T-helper 9 cell (primary cell): ENCODE measurements at places on chromosomes 5 and 9.

- DNase-seq, result peak; percentile 60
Measured at GRCh38 chr9:19184144-19184917, 46.2 kb upstream of the DENND4C start.

DNA sequence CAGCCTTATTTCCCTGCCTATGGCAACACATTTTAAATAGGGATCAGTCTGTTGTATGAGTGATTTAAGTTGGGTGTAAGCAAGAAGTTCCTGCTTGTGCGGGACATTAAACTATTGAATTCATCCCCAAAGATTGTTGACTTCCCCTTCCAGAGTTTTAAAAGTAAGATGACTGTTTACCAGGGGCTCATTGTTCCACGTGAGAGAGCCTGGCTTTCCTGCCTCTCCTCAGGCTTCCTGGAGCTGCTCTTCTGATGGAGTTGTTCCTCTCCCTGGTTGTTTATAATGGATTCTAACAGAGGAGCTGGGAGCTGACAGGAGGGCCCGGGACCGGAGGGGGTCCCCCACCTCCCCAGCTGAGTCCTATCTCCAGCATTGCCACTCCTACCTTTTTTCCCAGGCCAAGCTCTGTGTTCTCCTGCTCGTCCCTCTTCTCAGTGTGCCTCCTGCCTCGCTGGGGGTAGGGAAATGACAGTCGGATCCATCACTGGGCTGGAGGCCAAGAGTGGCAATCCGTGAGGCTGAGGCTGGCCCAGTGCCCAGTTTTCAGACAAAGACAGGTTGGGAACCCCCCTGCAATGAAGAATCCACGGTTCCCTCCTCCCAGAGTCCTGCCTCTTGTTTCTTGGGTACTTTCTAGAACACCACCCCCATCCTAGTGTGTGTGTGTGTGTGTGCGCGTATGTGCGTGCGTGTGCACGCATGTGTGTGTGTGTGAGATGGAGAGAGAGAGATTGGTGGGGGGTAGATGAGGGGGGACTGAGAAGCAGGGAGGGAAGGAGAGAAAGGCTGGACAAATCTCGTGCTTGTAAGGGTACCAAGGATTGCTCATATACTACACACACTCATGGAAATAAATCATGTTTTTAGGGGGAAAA lies 123.7 kb upstream of the NFIB start:
- DNase-seq, result no peak

DNA sequence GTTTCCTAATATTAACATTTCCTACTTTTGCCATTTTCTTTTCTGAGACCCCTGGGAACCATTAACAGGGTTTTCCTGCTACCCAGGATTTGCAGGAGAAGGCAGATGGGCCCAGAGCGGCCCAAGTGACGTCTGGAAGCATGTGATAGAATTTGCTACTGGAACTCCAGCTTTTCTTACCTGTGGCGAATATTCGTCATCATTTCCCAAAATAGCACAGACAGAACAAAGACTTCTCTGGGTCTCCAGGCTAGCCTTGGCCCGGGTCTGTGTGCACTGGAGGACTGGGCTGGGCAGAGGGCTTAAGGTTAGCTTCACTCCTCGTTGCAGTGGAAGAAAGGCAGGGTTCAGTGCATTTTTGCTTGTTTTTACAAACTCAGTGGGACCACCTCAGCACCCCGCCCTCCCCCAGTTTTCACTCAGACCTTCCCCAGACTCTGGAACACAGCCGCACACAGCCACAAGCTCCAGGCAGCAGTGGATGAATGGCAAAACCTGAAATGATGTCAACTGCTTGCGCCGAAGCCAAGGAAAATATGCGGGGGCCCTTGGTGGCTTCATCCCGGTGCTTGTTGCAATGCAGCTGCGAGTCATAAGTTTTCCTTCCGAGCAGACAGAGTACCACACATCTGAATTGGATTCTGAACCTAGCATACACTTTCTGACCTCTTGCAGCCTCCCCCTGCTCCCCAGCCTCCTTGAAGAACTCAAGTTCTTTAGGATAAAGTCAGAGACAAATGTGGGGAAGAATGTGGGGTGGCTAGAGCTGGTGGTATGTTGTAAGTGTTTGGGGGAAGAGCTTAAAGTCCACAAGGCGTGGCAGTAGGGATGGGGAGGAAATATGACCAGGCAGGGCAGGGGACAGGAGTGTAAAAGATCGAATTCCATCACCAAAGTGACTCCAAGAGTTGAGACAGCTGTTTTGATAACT lies 586.0 kb downstream of the CCDC171 start:
- no peak for DNase-seq

- no peak for DNase-seq
Measured at GRCh38 chr5:160976181-160976580, 124.2 kb upstream of the ATP10B start.

GRCh38 chr5:74938250-74938933 lies 72.2 kb upstream of the FAM169A start:
- no peak for DNase-seq

DNA sequence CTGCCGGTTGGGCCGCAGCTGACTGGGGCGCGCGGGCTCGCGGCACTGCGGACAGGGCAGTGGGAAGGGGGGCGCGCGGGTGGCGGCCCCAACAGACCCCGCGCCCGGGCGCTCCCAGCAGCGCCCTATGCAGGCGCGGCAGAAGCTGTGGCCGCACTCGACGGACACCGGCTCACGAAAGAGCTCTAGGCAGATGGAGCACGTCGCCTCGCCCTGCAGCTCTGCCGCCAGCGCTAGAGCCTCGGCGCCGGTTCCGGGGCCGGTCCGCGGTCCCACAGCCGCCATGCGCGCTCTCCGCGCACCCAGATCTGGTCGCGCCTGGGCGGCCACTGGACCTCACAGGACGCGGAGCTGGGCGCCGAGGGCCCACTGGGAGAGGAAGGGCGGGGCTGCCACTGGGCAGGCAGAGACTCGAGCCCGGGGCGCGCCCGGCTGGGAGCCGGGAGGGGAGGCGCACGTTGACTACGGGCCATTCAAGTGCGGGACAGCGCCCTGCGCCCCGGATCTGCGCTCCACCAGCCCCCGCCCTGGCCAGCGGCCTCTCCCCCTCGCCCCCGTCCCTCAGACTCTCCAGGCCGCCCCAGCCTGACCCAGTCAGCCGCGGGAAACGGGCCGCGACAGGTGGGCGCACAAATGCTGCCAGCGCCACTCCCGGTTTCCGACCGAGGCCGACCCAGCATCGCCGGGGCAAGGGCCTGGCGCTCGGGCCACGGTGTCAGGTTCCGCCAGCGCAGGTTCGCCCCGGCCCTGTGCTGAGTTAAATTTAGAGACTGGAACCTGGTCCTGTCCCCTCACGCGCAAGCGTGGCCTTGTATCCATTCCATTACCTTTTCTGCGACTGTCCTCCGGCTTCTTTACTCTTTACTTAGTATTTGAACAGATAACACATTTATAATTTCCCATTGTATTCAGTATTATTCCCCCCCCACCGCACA lies at the start of gene TRIM7:
Gene TRIM7, minus strand, starts transcription at position 371 of the 935 bp plus-strand sequence. Its CDS starts 86 bp downstream, at position 285.
- DNase-seq, result no peak
